G401 (cell line): ENCODE measurements at places on chromosomes 3 and 15.

GRCh38 chr15:70954733-70955132 is 62.1 kb downstream of the LRRC49 start:
- DNase-seq: no peak

DNA sequence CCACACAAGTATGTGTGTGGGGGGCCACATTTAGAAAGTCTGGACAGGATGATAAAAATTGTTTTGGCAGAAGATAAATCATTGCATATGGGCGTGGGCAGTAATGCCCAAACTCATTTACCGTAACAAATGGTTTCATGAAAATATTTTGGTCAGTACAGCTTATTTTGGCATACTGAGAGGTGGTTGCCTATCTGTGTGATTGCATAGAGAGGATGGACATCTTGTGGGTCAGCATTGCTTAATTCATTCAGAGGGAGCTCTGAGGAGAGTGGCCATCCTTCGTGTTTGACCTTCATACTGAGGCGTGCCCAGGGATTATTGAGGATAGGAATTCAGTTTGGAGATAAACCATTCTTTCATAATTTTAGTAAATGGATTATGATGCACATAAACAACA is 162.5 kb downstream of the GAP43 start:
- DNase-seq: no peak

GRCh38 chr3:130761730-130762311 is 15.2 kb upstream of the PIK3R4 start:
- DNase-seq: no peak

DNA sequence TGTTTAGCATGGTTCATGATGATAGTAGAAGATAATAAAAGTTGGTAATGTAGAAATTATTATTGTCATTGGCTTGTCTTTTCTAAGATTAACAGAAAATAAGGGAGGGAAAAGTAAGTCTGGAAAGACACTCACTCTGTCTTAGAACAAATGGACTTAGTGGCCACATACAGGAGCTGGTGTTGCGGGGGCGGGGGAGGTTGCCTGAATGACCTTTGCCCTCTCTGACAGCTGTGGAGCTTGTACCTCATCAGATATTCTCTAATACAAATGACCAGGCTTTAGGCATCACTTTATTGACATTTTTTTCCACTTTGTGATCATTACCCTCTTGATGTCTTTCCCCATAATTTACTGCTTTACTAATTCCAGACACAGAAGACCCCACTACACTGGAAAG is 5.9 kb downstream of the TAGLN3 start:
- no peak for DNase-seq

- no peak for DNase-seq
These were observed 133.5 kb upstream of the SGO1 start for GRCh38 chr3:20319551-20319950.
